ENCODE measurements at places on chromosomes 6 and 20. TPM values are rescaled to one million over a fixed set of nuclear protein-coding genes. Genes with fewer than 3 reads are reported as not detected.

SIRPB1 gene
- total RNA-seq, result 2.1 TPM

ALDH8A1 gene
- 1.7 TPM for total RNA-seq

GSTA3 gene
- not detected for total RNA-seq

NOX3 gene
- not detected for total RNA-seq

TNXB gene
- 3.8 TPM for total RNA-seq

PRL gene
- not detected for total RNA-seq

CALHM6 gene
- total RNA-seq, result 7.1 TPM

TMEM200A gene
- total RNA-seq, result 0.21 TPM

OPRM1 gene
- not detected for total RNA-seq

C20orf204 gene
- 2.3 TPM for total RNA-seq

POM121L2 gene
- total RNA-seq, result not detected

HAO1 gene
- total RNA-seq, result not detected

HTR1E gene
- not detected for total RNA-seq

GHRH gene
- not detected for total RNA-seq

EDN1 gene
- total RNA-seq, result not detected

LST1 gene
- total RNA-seq, result 9.1 TPM

SLC2A10 gene
- not detected for total RNA-seq

GRM1 gene
- total RNA-seq, result not detected

PRND gene
- not detected for total RNA-seq

ZNF311 gene
- total RNA-seq, result 1.0 TPM
